Vagina (tissue), 2 donors: ENCODE measurements at places on chromosomes 2 and 18. TPM values are rescaled to one million over a fixed set of nuclear protein-coding genes. Genes with fewer than 3 reads are reported as not detected.

The STAM2 gene
- 27.5 TPM for total RNA-seq

The VSNL1 gene
- total RNA-seq: 19.2 TPM

The ANKMY1 gene
- 20.6 TPM for total RNA-seq

The ANKRD29 gene
- total RNA-seq: 32.9 TPM

The CSRNP3 gene
- total RNA-seq: 2.7 TPM

The MATN3 gene
- 3.9 TPM for total RNA-seq

The PXDN gene
- total RNA-seq: 33.6 TPM

GRCh38 chr18:30406728-30407127, 635.8 kb downstream of the DSC3 start:
- no peak for DNase-seq
- no peaks in the 10 kb centered on the region for H3K36me3 ChIP-seq
- H3K27ac ChIP-seq: no peak overlapping the region
- no peak overlapping the region for H3K4me3 ChIP-seq

DNA sequence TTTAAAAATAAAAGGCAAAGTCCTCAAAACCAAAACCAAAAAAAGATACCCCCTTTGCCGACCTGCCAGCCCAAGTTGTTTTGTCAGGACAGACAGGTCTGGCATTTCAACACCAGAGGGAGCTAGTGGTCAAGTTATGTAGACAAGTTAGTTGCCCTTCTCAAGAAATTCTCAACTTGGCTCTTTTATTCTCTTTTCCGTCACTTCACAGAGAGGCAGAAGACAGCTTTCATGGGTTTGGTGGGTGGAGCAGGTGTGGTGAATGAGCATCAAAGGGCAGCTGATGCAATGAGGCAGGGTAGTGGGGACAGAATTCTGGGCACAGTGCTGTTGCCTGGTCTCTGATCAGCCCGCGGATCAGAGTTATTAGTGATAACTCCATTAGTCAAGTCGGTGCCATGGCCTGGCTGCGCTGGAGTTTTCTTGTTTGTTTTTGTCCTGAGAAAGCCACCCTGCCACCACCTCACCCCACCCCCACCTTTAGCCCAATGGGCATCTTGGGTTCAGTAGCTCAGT, 303.7 kb upstream of the EPAS1 start:
- peaks cover 20% of the 10 kb centered on the region for H3K4me1 ChIP-seq
- H3K4me3 ChIP-seq: no peak overlapping the region
- no peaks in the 10 kb centered on the region for H3K27me3 ChIP-seq
- DNase-seq: no peak
- no peaks in the 10 kb centered on the region for H3K36me3 ChIP-seq
- peak overlapping the region; percentile 14 for H3K27ac ChIP-seq

- no peak overlapping the region for H3K27ac ChIP-seq
- H3K36me3 ChIP-seq: no peaks in the 10 kb centered on the region
- no peak overlapping the region for H3K4me3 ChIP-seq
- DNase-seq: no peak
- H3K4me1 ChIP-seq: no peaks in the 10 kb centered on the region
These were observed 453.7 kb downstream of the CNTNAP5 start for GRCh38 chr2:124478761-124479160.

DNA sequence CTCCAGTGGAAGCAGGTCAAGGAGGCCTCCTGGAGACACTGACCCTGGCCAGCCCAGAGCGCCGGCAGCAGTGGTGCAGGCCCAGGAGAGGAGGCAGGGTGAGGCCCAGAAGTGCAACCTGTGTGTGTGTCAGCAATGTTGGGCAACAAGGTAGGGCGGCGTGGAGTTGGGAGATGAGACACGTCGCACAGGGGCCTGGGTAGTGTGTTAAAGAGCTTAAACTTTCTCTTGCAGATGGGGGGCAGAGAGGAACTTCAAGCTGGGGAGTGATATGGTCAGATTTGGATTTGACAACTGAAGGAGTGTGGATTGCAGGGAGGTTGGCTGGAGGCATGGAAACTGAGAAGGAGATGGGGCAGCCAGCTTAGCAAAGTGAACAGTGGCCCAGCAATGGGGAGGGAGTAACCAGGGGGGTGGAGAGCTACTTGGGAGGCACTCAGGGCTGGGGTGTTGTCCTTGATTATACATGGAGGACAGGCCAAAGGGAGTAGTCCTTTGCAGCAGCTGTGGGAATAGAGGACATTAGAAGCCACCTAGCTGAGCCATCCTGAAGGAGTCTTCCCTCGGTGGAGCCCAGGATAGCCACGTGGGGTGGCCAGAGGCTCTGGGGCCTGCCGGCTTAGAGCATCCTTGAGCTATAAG, 278.6 kb upstream of the HS6ST1 start:
- no peak overlapping the region for H3K27ac ChIP-seq
- H3K4me1 ChIP-seq: no peaks in the 10 kb centered on the region
- no peak overlapping the region for H3K4me3 ChIP-seq
- H3K36me3 ChIP-seq: no peaks in the 10 kb centered on the region

GRCh38 chr2:236744716-236745115, 175.1 kb downstream of the ACKR3 start:
- no peaks in the 10 kb centered on the region for H3K36me3 ChIP-seq
- H3K4me1 ChIP-seq: peaks cover 48% of the 10 kb centered on the region
- H3K4me3 ChIP-seq: no peak overlapping the region
- DNase-seq: peak; percentile 64
- H3K27ac ChIP-seq: peak overlapping the region; percentile 10
- H3K27me3 ChIP-seq: no peaks in the 10 kb centered on the region

DNA sequence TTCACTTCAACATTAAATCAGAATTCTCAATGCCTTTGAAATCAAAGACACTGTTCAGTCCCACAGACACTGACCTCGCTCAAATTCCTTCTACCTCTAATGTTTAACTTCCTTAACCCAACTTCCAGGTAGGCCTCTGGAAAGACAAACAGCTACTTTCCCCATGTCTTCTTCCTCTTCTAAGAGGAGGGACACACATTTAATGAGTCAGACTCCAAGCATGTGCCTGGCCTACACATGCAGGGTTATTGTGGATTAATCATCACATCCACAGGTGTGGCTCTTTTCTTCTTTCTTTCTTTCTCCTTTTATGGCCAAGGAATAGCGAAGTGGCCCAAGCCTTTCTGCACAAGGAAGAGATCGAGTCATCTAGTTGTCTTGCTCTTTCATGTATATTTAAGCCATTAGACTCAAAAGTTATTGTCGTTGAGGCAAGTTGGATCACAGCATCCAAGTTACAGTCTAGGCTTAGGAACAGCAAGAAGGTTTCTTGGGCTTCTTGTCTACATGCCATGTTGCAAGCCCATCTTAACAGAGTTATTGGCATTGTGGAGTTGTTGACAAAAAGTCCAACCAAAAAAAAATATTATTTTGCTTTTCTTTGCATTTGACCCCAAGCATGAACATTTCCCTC, 387.8 kb downstream of the IRS1 start:
- no peaks in the 10 kb centered on the region for H3K27me3 ChIP-seq
- H3K4me3 ChIP-seq: no peak overlapping the region
- DNase-seq: no peak
- H3K27ac ChIP-seq: no peak overlapping the region

DNA sequence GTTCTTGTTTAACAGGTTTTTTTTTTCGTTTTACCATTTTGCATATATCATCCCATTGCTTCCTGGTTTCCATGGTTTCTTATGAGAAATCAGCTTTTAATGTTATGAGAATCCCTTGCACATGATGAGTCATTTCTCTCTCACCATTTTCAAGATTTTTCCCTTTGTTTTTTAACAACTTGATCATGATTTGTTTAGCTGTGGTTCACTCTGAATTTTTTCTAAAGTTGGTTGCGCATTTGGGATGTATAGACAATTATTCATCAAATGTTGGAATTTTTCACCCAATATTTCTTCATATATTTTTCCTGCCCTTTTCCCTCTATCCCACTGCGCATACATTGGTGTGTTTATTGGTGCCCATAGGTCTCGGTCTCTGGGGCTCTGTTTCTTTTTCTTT, 42.4 kb upstream of the BIN1 start:
- no peak overlapping the region for H3K27ac ChIP-seq
- DNase-seq: no peak
- H3K4me1 ChIP-seq: peaks cover 26% of the 10 kb centered on the region

DNA sequence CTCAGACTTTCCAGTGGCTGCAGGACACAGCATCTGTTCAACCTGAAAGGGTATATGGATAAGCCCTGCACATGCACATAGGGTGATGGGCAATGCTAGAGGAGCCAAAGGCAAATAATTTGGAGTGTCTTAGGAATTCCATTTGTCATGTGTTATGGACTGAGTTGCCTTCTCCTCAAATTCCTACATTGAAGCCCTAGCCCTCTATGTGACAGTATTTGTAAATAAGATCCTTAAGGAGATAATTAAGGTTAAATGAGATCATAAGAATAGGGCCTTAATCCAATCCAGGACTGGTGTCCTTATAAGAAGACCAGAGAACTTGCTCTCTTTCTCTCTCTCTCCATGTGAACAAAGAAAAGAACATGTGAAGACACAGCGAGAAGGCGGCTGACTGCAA, 42.9 kb upstream of the CREG2 start:
- DNase-seq: no peak
- H3K27ac ChIP-seq: no peak overlapping the region
- H3K4me3 ChIP-seq: no peak overlapping the region
- H3K27me3 ChIP-seq: no peaks in the 10 kb centered on the region
- H3K36me3 ChIP-seq: no peaks in the 10 kb centered on the region

DNA sequence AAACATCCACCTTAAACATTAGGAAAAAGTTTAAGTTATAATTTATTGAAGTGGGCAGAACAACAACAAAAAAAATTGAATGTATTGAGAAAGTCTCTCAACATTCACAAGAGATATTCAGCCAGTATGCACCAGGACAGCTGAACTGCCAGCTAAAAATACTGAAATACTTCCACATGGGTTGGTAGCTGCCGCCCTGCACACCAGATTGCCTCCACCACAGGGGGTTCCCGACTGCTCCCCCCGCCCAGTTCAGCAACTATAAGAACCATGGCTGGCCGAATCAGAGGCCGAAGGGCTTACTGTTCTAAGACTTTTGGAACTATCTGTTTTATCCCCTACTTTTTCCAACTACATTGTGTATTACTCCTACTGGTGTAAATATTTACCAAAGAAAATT, 150.0 kb upstream of the LRP1B start:
- no peak overlapping the region for H3K4me3 ChIP-seq
- H3K27ac ChIP-seq: no peak overlapping the region
- no peaks in the 10 kb centered on the region for H3K27me3 ChIP-seq
- no peaks in the 10 kb centered on the region for H3K4me1 ChIP-seq

GRCh38 chr2:69164061-69164778, 151.2 kb downstream of the ANTXR1 start:
- peak overlapping the region; percentile 74 for H3K27ac ChIP-seq
- H3K4me1 ChIP-seq: peaks cover 64% of the 10 kb centered on the region
- no peaks in the 10 kb centered on the region for H3K36me3 ChIP-seq
- DNase-seq: no peak
